ENCODE measurements at places on chromosomes 7 and 10.

- DNase-seq: no peak
Measured at GRCh38 chr10:52965938-52966401, 193.4 kb upstream of the MBL2 start.

DNA sequence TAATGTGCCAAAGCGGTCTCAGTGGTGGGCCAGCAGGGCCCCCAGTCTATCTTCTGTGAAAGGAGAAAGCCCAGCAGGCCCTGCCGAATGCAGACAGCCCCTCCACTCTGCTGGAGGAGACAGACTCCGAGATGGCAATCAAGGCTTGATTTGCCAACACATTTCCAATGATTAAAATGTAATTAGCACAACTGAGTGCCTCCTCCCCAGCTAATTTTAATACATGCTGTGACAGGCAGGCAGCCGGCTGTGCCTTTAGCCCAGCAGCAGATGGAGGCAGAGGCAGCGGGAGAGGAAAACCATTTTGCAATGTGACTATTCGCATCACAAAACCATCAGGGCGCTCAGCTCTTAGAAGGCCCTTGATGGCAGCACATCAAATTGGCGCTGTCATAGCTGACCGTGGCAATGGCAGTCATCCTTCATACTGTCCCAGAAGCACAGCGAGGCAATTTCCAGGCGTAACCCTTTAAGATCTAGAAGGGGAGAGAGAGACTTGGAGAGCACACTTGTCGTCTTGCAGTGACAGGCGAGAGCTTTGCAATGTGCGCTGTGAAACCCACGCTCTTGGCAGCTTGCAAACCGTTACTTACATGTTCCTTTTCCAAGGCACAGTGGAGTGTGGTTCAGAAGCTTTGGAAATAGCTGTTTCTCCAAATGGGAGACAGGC is 714.8 kb upstream of the GALNT17 start:
- no peak for DNase-seq

- DNase-seq: no peak
Measured at GRCh38 chr7:44789990-44790389, 6.5 kb upstream of the PPIA start.

- DNase-seq: no peak
Measured at GRCh38 chr10:13882119-13882711, 295.4 kb downstream of the PRPF18 start.

GRCh38 chr7:15459018-15459615 is 102.7 kb downstream of the AGMO start:
- DNase-seq: no peak

DNA sequence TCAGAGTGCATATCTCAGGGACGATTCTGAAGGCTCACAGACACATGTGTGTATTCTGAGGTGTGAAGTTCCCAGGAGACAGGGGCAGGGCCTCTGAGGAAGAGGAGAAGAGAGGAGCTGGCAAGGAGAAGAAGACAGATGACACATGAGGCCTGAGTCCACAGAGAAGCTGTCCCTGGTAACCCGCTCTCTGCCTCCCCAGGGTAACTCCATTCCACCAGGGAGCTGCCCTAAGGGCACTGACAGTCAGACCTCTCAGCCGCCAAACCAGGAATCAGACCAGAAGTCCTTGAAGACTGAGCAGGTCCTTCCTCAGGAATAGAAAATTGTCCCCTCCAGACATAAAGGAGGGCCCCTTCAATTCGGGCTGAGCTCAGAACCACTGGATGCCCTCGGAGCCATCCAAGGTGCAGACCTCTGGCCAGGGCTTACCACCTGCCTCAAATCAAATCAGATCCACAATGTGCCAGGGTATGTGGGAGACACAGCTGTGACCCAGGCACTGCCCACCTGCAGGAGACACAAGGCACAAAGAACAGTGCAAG is 57.4 kb downstream of the TLL2 start:
- DNase-seq: no peak

DNA sequence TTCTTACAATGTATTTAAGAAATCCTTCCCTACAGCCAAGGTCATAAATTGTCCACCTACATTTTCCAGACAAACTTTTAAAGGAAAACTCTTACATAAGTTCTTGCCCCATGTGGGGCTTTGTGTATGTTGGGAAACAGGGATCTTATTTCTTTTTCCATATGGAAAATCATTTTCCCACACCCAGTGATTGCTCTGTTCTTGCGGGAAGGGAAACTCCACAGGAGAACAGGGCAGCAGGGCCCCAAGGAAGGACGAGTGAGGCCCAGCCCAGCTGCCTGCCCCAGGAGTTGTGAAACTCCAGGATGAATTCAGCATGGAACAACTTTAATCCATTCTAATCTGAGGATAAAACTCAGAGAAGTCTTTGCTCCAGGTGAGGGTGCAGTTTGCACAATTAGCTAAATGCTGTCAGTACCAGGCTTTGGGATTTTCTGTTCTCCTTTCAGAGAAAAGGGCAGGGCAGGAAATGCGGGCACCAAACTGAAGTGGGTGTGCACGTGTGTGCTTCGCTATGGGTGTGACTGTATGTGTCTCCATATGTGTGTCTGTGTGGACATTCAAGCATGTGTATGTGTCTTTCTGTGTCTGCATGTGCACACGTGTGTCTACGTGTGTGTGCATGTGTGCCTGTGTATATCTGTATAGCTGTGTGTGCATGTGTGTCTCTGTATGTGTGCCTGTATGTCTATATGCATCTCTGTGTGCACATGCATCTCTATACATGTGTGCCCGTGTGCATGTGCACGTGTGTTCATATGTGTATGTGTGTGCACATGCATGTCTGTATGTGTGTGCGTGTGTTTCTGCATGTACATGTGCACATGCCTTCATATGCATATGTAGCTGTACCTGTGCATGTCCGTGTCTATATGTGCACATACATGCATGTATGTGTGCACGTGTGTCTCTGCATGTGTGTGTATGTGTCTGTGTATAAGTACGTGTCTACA is 102.0 kb upstream of the FAM20C start:
- DNase-seq: no peak

GRCh38 chr7:152607007-152607406 is 68.9 kb downstream of the XRCC2 start:
- no peak for DNase-seq

- DNase-seq: no peak
Measured at GRCh38 chr10:72027498-72027897, 60.9 kb downstream of the SPOCK2 start.

DNA sequence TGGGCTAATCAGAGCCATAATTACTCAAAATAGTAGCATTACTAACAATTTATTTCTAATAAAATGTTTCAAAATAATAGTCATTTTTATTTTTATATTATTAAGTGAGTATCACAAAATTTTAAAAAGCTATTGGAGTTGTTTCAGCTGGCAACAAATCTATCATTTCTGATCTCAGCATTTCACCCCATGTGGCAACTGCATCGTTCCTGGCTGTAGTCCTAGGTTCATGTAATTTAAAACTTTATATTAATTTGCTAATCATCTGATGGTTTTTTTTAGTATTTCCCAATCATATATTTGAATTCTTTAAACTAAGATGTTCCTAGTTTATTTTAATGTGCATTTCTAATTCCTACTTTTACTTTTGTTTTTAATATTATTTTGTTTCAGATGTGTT is 293.0 kb upstream of the AKR1E2 start:
- no peak for DNase-seq

DNA sequence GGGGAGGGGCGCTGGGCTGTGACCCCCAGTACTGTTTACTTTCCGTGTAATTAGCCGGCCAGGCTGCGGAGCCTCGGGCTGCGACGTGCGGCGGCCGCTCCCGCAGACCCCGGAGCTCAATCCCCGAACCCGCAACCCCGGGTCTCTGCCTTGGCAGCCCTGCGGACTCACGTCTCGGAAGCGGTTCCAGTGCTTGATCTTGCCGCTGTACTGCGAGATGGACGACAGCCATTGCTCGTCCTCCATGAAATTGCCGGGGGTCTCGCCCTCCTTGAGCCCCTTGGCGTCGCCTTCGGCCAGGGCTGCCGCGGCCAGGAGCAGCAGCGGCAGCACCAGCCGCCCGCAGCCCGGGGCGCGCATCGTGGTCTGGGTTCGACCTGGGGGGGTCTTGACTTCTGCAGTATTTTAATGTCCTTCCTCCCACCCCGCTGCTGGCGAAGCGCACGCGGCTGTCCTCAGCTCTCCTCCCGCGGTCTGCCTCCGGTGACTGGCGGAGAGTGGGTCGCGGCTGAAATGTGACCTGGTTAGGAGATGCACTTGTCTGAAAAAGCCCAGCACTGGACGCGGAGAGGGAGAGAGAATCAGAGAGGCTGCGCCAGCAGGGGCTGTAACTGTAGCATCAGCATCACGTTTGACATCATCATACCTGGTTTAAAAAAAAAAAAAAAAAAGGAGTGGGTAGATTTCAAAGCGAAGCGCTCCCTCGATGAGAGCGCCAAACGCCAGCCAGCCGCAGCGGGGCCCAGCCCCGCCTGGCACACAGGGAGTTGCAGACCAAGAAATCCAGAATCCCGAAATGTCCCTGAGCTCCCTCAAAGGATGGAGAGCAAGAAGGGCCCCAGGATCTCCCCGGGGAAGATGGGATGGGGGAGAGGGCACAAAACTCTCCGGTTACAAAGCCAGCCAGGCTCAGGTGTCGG is at the start of gene SPOCK2:
TSS of gene SPOCK2 (minus strand) at position 583 of the 920 bp plus-strand sequence. CDS start at position 360, 223 bp downstream.
- DNase-seq: peak; percentile 56

GRCh38 chr7:6639627-6640026 is 2.5 kb downstream of the ZNF316 start:
- no peak for DNase-seq

DNA sequence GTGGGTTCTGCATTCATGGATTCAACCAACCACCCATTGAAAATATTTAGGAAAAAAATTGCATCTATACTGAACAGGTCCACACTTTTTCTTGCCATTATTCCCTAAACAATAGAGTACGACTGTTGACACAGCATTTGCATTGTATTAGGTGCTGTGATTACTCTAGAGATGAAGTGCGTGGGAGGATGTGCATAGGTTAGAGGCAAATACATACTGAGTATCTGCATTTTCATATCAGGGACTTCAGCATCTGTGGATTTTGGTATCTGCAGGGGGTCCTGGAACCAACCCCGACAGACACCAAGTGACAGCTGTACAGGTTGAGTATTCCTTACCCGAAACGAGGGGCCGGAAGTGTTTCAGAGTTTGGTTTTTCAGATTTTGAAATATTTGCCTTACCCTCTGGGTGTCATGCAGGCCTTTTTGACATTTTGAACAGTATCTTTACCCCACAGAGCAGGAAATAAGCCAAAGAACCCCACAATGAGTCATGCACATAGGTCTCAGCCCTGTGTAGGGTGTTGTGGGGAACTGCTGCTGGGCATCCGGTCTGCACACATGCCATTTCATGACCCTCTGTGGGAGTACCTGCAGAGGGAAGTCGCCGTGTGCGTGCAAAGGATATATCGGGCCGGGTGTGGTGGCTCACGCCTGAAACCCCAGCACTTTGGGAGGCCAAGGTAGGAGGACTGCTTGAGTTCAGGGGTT is 14.5 kb downstream of the NUDT5 start:
- no peak for DNase-seq

GRCh38 chr10:128044961-128045832 is 81.0 kb downstream of the MKI67 start:
- DNase-seq: no peak

- no peak for DNase-seq
Measured at GRCh38 chr10:99779335-99779734, 3.1 kb upstream of the ABCC2 start.

DNA sequence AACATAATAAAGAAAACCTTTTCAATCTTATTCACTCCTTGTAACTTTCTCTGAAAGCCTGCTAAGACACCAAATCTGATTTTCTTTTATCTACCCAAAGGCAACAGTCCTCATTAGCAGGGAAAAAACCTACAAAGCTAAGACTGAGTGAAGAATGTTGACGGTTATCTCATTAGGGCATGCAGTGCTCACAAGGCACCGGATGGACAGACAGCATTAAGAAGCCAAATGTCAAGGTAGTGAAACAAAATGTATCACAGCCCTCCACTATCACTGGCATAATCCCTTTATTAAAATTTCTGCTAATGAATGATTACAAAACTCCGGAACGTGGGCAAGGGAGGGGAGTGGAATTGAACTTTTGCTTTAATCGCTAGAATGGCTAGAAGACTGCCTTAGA is 442.8 kb downstream of the NEBL start:
- DNase-seq: no peak

DNA sequence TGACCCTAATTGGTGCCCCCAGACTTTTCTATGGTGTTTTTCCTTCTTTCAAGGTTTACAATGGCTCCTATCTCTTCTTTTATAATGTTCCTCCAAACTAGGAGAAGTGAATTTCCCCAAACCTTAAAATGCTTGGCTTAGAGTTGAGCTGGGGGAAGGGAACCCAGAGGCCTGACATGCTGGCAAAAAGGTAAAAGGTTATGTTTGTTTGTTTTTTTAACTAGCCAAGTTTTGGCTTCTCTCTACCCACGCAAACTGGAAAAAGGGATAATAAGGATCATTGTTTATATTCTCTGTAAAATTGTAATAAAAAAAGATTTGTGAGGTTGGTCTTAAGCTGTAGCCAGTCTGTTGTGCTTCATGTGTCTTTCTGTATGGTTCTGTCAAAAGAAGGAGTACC is 477.0 kb downstream of the IPMK start:
- no peak for DNase-seq

DNA sequence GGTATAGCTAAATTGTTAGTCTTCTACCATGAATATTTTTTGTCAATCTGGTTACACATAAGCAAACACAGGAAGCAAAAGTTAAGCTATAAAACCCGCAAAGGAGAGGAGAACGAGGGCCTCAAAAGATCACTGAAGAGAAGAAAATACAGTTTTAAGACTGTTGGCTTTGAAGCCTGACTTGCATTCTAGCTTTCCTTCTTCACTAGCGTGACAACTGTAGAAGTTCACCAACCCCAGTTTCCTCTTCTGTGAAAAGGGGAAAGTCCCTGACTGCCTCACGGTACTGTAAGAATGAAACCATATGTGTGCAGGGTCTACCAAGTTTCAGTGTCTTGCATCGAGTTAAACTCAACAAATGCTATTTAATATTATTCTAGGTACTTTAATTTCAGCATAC is 7.5 kb upstream of the LRRN3 start:
- no peak for DNase-seq

DNA sequence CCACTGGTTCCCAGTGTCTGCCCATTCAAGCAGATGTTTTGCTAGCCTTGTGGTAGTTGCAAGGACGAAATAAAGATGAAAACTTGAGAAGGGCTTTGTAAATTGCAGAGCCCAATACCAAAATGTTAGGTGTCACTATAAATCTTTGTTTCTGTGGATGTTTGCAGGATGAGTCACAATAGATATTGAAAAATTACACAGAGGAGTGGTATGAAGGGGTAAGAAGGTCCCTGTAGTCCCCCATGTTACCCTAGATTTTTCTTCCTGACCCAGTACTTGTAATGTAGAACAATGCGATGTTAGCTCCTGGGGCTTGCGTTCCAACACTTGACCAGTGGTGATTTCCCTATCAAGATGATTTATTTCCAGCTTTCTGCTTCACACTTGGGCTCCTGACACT is 102.6 kb upstream of the LYZL1 start:
- DNase-seq: no peak

GRCh38 chr10:74955796-74956195 is 129.4 kb downstream of the KAT6B start:
- no peak for DNase-seq
